ENCODE measurements at places on chromosomes 1 and 21. TPM values are rescaled to one million over a fixed set of nuclear protein-coding genes. Genes with fewer than 3 reads are reported as not detected.

DCST1 gene
- not detected for total RNA-seq

PPP1R12B gene
- total RNA-seq, result 13.8 TPM

RNF186 gene
- total RNA-seq, result not detected

GRCh38 chr1:235417086-235417697 is 50.0 kb downstream of the TBCE start:
- no peaks in the 10 kb centered on the region for H3K27me3 ChIP-seq
- H3K4me3 ChIP-seq, result no peak overlapping the region
- peaks cover 13% of the 10 kb centered on the region for H3K4me1 ChIP-seq

DNA sequence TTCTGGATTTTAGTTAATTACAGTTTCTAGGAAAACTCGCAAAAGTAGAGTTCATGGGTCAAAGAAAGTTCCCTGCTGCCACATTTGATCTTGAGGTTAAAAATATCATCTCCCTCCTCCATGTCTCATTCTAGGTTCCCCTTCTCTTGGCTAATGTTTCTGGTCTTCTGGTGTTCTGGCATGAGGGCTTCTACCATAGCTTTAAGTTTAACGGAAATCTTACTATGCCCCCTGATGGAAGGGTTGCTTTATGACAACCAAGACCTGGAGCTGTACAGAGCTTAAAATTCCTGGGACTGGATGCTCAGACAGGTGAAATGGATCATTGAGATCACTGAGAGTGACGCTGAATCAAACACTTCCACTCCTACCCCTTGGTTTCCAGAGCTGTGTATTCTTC is 1881.7 kb downstream of the MRPL39 start:
- no peaks in the 10 kb centered on the region for H3K27me3 ChIP-seq
- H3K27ac ChIP-seq, result no peak overlapping the region
- no peak for DNase-seq
- no peaks in the 10 kb centered on the region for H3K36me3 ChIP-seq
- no peaks in the 10 kb centered on the region for H3K4me1 ChIP-seq

DNA sequence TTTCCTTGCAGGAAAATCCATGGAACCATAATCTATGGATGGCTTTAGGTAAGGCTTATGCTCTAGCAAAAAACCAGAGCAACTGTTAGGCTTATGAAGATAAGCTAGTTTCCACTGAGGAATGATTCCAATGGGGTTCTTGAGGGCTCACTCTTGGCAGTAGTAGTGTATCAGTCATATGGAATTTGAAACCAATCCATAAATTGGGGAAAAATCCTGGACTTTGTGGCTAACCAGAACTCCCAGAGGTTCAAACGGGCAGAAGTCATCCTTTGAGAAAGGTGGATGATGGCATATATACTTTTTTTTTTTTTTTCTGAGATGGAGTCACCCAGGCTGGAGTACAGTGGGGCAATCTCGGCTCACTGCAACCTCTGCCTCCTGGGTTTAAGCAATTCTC is 54.2 kb upstream of the ATF3 start:
- no peaks in the 10 kb centered on the region for H3K36me3 ChIP-seq
- no peak overlapping the region for H3K27ac ChIP-seq
- no peak overlapping the region for H3K4me3 ChIP-seq

GRCh38 chr1:225962440-225962975 is 21.5 kb upstream of the LEFTY2 start:
- H3K27me3 ChIP-seq, result no peaks in the 10 kb centered on the region
- peaks cover 6% of the 10 kb centered on the region for H3K4me1 ChIP-seq
- no peak overlapping the region for H3K27ac ChIP-seq
- no peaks in the 10 kb centered on the region for H3K36me3 ChIP-seq
- DNase-seq, result peak; percentile 57

GRCh38 chr21:15414057-15414456 is 315.7 kb upstream of the USP25 start:
- H3K27me3 ChIP-seq, result no peaks in the 10 kb centered on the region
- H3K4me3 ChIP-seq, result no peak overlapping the region
- DNase-seq, result no peak
- no peaks in the 10 kb centered on the region for H3K36me3 ChIP-seq
